Stimulated activated CD8-positive, alpha-beta memory T cell treated with anti-CD3 and anti-CD28 coated beads, Interleukin-7, amount 100 ng/mL, for 4 hours (primary cell): ENCODE measurements at places on chromosomes 11 and 22.

- no peak for DNase-seq
Observed at GRCh38 chr11:75456596-75457183, 23.7 kb upstream of the KLHL35 start.

DNA sequence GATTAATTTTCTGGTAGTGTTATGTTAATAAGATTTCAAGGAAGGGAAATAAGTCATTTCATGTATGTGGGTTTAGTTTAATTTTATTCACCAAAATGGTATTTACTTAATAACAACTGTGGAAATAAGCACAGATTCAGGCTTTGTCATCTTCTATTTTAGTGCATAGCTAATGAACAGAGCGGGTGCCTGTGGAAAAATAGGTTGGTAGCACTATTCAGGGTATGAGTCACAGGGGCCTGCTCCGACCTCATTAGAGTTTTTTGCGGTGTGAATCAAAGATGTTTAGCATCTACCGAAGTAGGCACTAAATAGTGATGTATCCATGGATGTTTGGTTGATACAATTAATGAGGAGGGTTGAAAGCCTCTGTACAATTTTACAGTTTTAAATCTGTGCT is 78.2 kb downstream of the FAT3 start:
- DNase-seq = no peak

GRCh38 chr11:68135161-68135560 is 14.0 kb upstream of the CHKA start:
- DNase-seq = no peak

GRCh38 chr11:119910051-119910450 is 181.1 kb upstream of the NECTIN1 start:
- no peak for DNase-seq

DNA sequence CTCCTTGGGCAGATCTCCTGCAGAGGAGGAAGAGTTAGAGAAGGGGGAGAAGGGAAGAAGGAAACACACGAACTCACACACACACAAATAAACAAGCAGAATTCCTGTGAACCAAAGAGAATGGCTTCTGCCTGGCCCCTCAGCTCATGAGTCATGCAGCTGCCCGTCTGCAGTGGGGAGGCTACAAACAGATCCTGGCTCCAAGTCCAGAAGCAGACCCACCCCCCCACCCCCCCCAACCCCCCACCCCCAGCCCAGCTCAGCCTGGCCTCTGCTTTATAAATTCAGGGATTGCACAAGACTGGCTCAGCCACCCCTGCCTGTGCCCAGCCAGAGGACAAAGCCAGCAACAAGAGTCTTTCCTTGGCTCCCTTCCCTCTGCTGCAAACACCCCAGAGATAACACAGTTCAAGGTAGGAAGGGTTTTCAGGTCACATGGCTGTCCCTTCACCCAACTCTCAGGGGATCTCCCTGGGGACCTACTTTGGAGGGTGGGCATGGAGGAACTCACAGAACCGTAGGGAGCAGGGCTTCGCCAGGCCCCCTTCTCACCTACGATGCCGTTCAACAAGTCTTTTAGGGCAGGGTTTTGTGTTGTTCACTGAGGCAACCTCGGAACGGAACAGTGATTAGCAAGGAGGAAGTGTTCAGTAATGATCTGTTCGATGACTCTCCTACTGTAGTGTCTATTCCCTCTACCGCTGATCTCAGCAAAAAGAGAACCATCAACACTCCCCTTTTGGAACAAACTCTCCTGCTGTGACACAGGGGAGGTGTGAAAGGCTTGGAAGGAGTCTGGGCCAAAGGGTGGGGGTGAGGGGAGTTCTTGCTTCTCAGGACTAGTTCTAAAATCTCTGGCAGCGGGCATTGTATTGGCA is 35.5 kb downstream of the RPL27A start:
- no peak for DNase-seq
